ENCODE measurements at places on chromosomes 6 and 20.

DNA sequence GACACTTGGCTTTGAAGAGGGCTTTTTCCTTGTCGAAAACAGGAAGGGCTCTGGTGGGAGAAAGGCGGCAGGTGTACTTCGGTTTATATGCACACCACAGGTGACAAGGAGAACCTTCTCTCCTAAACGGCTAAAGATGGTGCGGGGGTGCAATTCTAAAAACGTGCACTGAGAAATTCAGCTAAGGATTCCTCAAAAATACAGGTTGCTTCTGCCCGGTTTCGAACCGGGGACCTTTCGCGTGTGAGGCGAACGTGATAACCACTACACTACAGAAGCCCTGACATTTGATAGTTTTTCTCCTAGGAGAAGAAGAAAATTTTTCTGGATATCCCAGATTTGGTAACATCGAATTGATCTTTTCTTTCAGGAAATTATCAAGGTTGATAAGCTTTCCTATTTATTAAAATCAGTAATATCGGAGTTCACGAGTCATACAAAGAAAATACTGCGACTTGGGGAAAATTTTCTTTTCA, 32.0 kb downstream of the POM121L2 start:
- DNase-seq, result peak; percentile 63

- DNase-seq, result peak; percentile 65
Measured at GRCh38 chr6:117906958-117907600, at the start of gene SLC35F1. TSS of gene SLC35F1 (plus strand) at chr6:117907264.

DNA sequence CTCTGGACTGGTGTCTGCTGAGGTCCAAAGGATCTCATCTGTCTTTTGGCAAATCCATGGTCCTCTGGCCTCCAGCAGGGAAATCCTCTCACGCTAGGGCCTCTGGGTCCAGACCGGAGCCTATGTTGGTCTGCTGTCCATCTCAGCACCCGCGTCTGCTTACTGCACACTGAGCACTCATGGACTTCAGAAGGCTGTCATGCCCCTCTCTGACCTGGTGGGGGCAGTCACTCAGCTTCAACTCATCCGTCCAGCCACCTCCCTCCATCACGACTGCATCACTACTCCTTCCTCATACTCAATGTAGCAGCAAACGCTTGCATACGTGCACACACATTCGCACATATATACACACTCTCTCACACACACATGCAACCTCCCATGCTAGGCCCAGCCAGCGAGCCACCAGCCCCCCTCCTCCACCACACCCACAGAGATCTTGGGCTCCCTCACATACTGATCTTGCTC, 33.3 kb downstream of the GABRR2 start:
- peak; percentile 44 for DNase-seq

DNA sequence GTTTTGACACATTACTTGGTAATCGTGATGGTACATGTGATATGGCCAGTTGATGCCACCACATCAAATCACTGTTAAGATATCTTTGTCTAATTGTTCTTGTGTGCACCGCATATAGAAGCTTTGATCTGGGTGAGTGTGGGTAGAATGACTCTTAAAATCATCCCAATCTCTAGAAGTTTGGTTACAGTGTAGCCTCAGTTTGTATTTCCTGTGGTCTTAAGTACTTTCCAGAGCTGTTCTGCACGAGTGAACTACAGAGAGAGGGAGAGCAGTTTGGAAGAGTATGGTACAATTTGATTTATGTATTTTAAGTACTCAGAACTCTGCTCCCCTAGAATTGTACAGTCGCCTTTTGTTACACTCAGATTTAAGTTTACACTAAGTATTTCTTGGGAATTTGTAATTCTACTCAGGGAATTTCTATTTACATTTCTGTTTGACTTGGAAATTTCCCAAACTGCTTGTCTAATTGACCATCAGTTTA, 37.5 kb downstream of the SNX9 start:
- no peak for DNase-seq

Measured in hematopoietic multipotent progenitor cell (in vitro differentiated cells).